Right renal pelvis (tissue), 4 donors: ENCODE measurements at places on chromosomes 11 and 22. TPM values are rescaled to one million over a fixed set of nuclear protein-coding genes. Genes with fewer than 3 reads are reported as not detected.

DNA sequence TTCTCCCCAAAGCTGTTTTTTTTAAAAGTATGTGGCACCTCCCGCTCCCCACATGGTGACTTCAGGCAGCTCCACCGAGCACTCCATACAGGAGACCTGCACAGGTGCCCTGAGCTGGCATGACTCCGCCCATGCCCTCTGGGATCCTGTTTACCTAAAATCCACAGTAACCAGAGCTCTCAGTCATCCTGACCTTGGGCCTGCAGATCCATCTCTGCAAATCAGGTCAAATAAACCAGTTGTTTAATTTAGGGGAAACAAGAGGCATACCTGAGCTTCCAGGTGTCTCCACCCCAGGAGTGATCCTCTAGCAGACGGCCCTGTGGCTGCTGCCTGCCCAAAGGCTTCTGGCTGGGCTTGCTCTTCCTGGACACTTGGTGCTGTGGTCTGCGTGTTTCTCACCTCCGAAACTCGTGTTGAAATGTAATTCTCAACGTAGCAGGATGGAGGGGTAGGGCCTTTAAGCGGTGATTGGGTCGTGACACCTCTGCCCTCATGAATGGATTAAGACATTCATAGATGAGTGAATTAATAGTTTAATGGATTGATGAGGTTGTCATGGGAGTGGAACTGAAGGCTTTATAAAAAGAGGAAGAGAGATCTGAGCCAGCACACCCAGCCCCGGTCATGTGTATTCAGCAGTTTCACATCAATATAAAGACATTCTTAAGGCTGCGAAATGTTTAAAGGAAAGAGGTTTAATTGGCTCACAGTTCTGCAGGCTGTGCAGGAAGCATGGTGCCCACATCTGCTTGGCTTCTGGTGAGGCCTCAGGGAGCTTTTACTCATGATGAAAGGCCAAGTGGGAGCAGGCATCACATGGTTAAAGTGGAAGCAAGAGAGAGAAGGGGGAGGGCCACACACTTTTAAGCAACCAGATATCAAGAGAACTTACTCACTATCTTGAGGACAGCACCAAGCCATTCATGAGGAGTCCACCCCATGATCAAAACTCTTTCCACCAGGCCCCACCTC is 34.1 kb downstream of the LINC01488 start:
- no peak for DNase-seq

DNA sequence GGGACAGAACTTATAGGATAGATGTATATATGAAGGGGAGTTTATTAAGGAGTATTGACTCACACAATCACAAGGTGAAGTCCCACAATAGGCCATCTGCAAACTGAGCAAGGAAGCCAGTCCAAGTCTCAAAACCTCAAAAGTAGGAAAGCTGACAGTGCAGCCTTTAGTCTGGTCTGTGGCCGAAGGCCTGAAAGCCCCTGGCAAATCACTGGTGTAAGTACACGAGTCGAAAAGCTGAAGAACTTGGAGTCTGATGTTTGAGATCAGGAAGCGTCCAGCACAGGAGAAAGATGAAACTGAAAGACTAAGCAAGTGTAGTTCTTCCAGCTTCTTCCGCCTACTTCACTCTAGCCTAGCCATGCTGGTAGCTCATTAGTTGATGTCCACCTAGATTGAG is 799.6 kb upstream of the ARHGAP42 start:
- no peak for DNase-seq

The CALCA gene
- polyA plus RNA-seq, result 13.4 TPM

DNA sequence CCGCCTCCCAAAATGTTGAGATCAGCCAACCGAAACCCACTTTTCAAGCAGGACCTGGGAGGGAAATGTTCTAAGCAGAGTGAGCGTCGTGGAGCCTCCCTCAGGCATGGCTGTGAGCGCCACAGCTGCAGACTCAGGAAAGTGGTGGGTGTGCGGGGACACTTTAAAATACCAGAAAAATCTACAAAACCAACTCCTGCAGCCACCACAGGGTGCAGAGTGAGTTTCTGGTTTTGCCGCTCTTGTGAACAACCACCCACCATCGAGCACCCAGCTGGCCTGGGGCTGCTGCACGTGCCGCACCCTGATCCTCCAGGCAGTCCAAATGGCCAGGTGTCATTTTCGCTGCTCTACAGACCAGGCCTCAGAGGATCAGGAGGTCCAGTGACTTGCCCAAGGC is 46.9 kb downstream of the CELSR1 start:
- DNase-seq, result no peak

The KDM4D gene
- polyA plus RNA-seq, result 2.3 TPM

DNA sequence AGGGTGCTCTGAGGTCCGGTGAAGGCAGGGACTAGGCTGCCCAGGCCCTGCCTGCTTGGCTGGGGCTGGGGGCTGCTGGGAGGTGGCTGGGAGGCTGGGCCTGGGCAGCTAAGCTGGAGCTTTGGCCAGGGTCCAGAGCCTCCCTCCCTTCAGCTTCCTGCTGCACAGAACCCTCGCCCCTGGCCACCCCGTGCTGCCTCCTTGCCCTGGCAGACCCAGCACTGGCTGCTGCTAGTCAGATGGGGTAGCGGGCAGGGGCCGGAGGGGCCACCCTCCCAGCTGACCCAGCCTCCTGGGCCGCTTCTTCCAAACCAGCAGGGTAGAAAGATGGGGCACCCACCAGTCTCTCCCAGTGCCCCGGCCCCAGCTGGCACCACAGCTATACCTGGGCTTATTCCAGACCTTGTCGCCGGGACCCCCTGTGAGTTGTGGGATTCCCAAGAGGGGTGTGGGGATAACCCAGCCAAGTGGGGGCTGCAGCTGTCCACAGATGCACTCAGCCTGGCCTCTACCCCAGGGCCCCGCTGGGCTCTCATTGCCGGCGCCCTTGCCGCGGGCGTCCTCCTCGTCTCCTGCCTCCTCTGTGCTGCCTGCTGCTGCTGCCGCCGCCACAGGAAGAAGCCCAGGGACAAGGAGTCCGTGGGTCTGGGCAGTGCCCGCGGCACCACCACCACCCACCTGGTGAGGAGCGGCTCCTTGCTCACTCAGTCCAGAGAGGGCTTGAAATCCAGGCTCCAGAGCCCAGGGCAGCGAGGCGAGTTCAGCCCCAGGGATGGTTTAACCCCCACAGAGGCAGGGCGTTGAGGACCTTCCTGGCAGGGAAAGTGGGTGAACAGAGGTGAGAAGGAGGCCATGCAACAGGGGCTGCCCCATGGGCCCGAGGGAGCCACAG is at the start of gene SYT8:
TSS of gene SYT8 (plus strand) at position 212 of the 892 bp plus-strand sequence. CDS start at position 328, 116 bp downstream.
- DNase-seq, result no peak

DNA sequence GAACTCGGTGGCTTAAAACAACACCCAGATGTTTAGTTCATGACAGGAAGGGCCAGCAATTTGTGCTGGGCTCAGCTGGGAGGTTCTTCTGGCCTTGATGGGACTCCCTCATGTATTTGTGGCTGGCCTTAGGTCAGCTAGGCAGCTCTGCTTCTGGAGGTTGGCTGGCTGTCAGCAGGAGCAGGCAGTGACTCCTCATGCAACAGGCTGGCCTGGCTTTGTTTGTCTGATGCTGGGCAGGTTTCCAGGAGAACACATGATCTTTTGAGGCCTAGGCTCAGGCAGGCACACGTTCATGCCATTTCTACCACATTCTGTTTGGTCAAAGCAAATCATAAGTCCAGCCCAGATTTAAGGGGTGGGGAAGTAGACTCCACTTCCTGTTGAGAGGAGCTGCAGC is 571.2 kb downstream of the TBC1D22A start:
- DNase-seq, result no peak

DNA sequence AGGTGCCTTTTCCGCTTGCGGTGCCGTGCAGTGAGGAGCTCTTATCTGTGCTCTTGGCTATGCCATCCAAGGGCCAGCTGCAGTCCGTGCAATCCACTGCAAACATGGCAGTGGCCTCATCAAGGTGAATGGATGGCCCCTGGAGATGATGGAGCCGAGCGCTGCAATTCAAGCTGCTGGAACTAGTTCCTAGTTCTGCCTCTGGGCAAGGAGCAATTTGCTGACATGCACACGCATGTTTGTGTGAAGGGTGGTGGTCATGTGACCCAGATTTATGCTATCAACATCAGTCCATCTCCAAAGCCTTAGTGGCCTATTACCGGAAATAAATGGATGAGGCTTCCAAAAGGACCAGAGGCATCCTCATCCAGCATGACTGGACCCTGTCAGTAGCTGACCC is 3.1 kb upstream of the EHD1 start:
- DNase-seq, result no peak

- DNase-seq, result no peak
Measured at GRCh38 chr11:68016161-68016903, 6.2 kb downstream of the ALDH3B1 start.

- no peak for DNase-seq
Measured at GRCh38 chr11:44811841-44812448, 85.2 kb downstream of the TSPAN18 start.

The MB gene
- not detected for polyA plus RNA-seq

The GUCY1A2 gene
- polyA plus RNA-seq, result 2.9 TPM

DNA sequence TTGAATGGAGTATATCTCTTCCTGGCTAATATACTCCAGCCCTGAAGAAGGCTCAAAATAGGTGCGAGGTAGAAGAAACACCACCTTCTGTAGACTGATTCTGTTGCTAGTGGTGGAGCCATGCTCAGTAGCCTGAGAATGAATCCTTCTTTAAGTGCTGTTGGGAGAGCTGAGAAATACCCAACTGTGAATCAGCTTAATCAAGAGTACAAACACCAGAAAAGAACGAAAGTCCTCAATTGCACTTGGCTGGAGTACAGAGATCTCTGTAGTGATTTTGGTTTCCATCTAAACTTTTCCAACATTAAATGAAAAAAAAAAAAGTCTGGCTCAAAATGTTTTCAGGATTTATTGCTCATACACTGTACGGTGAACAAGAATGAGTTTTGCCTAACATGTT is 619.1 kb downstream of the METTL15 start:
- no peak for DNase-seq

- no peak for DNase-seq
Measured at GRCh38 chr11:14969901-14970323, 2.2 kb downstream of the CALCA start.

The BEST1 gene
- polyA plus RNA-seq, result 4.5 TPM

DNA sequence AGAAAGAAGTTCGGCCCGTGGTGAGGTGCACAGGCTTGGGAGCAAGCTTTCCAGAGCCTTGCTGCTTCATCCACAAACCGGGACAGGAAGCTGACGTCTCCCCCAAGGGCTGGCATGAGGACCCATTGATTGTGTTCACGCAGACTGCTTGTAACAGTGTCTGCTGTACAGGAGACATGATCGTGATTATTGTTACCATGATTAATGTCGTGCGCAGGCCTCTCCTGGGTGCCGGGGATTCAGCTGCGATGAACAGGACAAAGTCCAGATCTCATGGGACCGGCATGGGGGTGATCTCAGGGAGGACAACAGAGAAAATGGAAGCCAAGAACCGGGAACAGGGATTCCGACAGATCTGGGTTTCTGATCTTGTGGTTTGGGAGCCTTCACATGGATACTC is 219.9 kb downstream of the BRD1 start:
- DNase-seq, result no peak

- DNase-seq, result no peak
Measured at GRCh38 chr11:32722255-32722654, 72.2 kb downstream of the CCDC73 start.

DNA sequence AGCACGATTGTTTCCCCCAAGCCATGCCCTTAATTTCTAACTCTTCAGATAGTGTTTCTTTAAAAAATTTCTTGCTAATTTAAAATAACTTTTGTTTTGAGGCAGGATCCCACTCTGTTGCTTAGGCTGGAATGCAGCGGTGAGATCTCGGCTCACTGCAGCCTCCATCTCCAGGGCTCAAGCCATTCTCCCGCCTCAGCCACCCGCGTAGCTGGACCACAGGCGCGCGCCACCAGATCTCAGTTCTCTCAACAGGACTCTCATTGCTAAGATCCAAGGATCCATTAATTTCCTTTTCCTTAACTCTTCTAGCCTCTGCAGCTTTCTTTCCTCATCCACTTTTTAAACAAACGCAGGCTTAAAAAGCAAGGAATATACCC is 327 bp upstream of the MED17 start:
- no peak for DNase-seq

GRCh38 chr11:60947700-60948099 is 4.3 kb downstream of the SLC15A3 start:
- DNase-seq, result no peak

GRCh38 chr11:931385-931784 is 5.7 kb downstream of the AP2A2 start:
- no peak for DNase-seq

- DNase-seq, result no peak
Measured at GRCh38 chr11:109435121-109435742, 13.2 kb downstream of the C11orf87 start.

The NOX4 gene
- polyA plus RNA-seq, result 48.9 TPM

GRCh38 chr11:76670485-76671236 is at the start of gene LRRC32:
Gene LRRC32, minus strand, starts transcription at chr11:76670747. Its CDS starts 4,793 bp downstream, at chr11:76665954.
- no peak for DNase-seq

The VPREB1 gene
- 0.28 TPM for polyA plus RNA-seq

DNA sequence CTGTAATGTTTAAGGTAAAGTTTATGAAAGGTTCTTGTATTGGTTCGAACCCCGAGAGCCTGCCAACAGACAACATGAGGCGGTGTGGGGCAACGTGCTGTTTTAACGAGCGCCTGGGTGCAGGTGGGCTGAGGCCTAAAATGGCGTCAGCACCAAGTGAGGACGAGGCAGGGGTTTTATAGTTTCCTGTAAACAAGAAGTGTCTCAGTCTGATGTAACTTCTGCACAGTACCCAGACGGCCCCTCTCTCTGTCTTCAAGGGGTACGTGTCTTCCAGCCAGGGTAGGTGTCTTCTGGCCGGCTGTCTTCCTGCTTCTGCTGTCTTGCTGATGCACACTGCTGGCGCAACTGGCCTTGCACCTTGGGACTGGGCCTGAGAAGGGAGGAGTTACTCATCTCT is 2.7 kb downstream of the PPFIBP2 start:
- no peak for DNase-seq

DNA sequence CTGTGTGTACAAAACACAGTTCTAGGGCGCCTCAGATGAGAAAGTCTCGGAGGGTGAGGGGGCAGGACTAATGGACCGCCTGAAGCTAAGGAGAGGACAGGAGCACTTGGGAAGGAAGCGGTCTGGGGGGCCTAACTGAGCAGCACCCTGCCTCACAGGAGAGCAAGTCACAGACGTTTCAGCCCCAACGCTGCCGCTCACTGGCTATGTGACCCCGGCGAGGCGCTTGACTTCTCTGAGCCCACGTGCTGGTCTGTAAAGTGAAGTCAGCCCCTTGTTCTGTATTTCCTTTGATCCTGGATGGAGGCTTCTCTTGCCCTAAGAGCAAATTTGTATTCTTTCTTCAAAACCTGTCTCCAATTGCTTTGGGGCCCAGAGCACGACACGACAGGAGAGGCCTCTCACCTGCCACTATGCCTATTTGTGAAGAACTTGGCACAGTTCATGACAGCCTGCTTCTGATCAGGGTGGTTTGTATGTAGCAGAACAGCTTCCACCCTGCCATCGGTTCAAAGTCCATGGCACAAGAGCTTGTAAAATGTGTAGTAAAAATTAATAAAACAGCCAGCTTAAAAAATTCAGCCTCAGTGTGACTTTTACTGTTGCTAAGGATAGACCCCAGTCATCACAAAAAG is 59.1 kb downstream of the WNT11 start:
- no peak for DNase-seq

GRCh38 chr11:66915866-66916265 is 42.3 kb downstream of the PC start:
- DNase-seq, result no peak

The GAL gene
- polyA plus RNA-seq, result 0.42 TPM

GRCh38 chr22:17945156-17945887 is 79.0 kb downstream of the MICAL3 start:
- DNase-seq, result no peak

The MRGPRE gene
- polyA plus RNA-seq, result not detected

- DNase-seq, result no peak
Measured at GRCh38 chr11:47377571-47378009, 757 bp downstream of the SPI1 start.
